NCI-H1092 treated with DMSO at 0.1 percent for 48 hours (cell line): ENCODE measurements at places on chromosomes 2 and 18.

GRCh38 chr2:3377279-3377611, 373 bp downstream of the EIPR1 start:
- DNase-seq, result no peak

DNA sequence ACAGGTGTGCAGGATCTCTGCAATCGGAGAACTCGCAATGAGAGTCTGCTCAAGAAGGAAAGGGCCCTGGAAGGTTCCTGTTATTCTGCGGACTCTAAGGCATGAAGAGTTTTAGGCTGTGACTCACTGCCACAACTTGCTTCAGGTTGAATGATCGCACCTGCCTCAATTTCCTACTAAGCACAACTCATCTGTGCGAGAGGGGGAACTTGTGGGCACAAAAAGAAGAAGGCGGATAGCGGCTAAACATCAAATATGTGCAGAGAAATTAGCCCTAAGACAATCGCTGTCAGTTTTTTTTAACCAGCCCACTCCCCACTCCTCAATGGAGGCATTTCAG, 14.0 kb upstream of the CREG2 start:
- no peak for DNase-seq

DNA sequence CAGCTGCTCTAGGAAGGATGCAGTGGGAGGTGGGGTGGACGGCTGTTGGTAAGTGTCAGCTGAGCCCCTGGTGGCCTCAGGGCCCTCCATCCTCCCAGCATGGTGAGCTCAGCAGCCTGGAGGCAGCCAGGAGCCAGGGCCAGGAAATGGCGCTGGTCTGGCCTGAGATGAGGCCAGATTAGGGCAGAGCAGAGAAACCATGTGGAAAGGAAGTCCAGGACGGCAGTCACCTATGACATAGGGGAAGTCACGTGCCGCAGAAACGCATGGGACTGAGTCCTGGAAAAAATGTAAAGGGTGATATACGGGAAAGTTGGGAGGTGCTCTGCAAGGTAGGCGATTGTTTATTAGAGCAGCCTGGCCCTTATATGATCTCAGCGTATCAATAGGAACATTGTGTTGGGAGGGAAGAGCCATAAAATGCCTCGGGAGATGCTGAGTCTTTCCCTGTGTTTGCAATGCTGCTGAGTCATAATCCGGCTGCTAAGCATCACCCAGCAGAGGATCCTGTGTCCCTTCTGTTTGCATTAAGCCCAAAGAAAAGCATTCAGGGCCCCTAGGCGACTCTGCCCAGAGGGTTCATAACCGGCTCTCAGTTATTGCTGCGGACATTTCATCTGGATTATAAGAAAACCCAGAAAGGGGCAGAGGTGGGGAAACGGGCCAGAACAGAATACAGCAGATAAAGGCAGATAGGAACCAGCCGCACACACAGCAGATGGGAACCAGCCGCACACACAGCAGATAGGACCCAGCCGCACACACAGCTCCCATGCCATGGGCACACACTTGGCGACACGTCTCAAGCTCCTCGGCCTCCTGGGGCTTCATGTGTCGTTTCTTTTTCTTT, 30.3 kb upstream of the B3GNT7 start:
- DNase-seq, result no peak

DNA sequence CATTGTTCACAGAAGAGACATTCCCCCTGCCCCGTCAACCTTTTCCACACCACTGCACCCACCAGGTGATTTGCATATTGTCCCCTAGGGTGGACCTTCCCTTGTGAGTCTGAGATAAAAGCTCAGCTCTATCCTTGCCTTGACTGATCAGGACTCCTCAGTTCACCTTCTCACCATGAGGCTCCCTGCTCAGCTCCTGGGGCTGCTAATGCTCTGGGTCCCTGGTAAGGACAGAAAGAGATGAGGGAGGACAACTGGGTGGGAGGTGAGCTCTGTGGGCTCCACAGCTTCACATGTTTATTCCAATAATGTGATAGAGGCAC, 1160.1 kb downstream of the RPIA start:
- no peak for DNase-seq

DNA sequence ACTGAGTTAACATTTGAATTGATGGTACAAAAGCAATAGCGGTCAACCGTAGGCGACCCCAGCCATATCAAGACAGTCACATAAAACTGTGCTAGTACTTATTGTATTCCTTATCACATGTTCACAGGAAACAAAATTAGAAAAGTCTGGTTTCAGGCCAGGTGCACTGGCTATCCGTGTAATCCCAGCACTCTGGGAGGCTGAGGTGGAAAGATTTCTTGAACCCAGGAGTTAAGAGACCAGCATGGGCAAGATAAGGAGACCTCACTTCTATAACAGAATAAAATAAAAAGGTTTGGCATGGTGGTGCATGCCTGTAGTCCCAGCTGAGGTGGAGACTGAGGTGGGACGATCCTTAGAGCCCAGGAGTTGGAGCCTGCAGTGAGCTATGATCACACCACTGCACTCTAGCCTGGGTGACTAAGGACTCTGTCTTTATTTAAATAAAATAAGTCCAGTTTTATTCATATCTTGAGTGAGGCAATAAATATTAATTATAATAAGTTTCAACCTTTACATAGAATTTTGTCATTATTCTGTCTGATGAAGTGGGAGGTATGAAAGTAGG, 84.1 kb upstream of the RGPD4 start:
- no peak for DNase-seq

DNA sequence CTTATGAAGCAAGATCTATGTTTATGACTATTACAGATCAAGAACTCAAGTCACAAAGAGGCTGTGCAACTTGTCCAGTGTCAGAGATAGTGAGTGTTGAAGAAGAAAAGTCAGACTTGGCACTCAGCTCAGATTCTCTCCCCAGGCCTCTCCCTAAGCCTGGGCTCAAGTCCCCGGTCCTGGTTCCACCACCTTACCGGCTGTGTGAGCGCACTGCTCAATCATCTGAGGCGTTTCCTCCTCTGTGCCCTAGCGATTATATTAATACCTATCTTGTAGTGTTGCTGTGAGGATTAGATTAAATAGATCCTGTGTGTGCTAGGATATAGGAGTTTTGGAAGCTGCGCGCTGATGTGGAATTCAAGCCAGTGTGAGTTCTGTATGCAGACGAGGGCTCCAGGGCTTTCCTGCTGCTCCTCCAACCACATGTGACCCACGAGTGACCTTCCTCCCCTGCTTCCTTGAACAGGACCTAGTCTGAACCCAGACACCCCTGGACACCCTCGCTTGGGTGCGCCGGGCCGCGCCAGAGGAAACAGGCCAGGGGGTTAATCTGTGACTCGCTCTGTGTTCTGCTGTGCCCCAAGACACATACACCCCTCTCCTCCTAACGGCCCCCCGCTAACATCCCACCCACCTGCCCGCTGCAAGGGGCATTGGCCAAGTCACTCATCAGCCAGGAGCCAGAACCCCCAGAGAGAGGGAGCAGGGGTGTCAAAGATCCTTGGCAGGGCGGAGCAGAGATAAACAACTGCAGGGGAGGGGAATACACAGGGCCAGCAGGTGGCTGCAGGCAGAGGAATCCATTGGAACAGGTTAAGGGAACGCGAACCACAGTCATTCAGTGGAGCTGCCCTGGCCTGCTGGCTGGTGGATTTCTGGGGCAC, 38.3 kb downstream of the TNS1 start:
- no peak for DNase-seq

- no peak for DNase-seq
These were observed 1089.5 kb downstream of the LRP1B start for GRCh38 chr2:141041281-141041680.

DNA sequence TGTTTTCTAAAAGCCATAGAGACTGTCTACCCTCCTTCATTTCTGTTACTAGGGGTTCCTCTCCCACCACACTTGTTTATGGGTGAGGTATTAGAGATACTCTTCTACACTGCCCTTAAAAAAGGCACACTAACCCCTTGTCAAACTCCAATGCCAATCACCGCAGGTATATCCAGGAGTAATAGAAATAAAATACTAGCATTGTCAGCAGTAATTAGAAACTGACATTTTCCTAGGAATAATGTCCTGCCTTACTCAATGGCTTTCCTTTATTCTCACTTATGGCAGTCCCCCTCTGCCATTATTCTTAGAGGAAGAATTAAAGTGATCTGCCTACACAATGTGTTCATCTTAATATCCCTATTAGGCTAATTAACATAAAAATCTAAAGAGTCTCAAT, 5.0 kb upstream of the BUB1 start:
- DNase-seq, result no peak

- no peak for DNase-seq
These were observed 148.3 kb downstream of the ATL2 start for GRCh38 chr2:38228753-38229152.

- no peak for DNase-seq
These were observed 226.4 kb upstream of the DSEL start for GRCh38 chr18:67742954-67743353.

DNA sequence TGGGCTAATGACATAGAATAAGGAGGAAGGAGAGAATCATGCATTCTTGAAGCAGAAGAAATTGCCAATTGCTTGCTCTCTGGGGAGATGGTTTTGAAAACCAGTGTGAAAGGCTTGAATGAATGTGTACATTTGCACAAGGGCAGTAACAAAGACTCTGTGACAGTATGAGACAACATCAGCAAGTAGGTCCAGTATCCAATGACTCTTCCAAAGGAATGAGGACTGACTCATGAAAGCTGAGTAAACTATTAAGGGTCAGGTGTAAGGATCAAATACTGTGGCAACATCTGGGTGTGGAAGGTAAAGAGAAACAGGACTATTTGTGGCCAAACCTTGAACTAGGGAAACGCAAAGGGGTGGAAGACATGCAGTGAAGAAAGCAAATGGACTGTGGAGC, 886.0 kb upstream of the CHAC2 start:
- no peak for DNase-seq

- no peak for DNase-seq
These were observed 29.7 kb upstream of the GPC1 start for GRCh38 chr2:240405684-240406313.

- DNase-seq, result no peak
These were observed 524.6 kb upstream of the ZEB2 start for GRCh38 chr2:145044491-145044890.
